ENCODE measurements at places on chromosomes 2 and 18. TPM values are rescaled to one million over a fixed set of nuclear protein-coding genes. Genes with fewer than 3 reads are reported as not detected.

NEDD4L gene
- total RNA-seq = 75.2 TPM

SLC40A1 gene
- 322 TPM for total RNA-seq

FSIP2 gene
- 1.0 TPM for total RNA-seq

EMX1 gene
- not detected for total RNA-seq

EN1 gene
- total RNA-seq = not detected

RPRM gene
- total RNA-seq = 3.6 TPM

FMNL2 gene
- 89.1 TPM for total RNA-seq

- no peak for DNase-seq
Observed at GRCh38 chr18:67932271-67932670, 415.8 kb upstream of the DSEL start.

DNA sequence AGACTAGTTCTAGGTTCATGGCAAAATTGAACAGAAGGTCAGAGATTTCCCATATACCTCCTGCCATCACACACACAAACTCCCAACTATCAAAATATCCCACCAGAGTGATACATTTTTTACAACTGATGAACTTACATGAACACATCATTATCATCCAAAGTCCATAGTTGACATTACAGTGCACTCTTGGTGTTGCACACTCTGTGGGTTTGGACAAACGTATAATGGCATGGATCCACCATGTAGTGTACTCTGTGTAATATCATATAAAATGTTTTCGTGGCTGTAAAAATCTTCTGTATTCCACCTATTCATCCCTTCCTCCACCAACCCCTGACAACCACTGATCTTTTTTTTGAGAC is 25.9 kb upstream of the STAM2 start:
- DNase-seq = no peak

DNA sequence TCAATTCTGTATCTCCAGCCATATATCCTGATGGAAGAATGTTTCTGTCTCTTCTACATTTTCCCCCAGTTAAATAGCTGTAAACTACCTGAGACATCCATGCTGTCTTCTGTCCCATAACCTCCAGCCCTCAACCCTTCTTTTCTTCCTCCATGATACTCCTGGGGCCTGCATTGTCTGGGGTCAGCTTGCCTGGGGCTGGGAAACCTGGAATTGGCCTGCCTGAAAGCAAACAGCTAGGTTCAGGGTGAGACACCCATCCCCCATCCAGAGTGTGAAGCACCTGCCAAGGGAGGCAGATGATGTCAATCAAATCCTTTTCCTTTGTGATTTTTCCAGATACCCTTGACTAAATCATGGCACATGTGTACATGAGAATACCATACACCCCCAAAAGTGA is 313.7 kb upstream of the MGAT5 start:
- DNase-seq = no peak

DNA sequence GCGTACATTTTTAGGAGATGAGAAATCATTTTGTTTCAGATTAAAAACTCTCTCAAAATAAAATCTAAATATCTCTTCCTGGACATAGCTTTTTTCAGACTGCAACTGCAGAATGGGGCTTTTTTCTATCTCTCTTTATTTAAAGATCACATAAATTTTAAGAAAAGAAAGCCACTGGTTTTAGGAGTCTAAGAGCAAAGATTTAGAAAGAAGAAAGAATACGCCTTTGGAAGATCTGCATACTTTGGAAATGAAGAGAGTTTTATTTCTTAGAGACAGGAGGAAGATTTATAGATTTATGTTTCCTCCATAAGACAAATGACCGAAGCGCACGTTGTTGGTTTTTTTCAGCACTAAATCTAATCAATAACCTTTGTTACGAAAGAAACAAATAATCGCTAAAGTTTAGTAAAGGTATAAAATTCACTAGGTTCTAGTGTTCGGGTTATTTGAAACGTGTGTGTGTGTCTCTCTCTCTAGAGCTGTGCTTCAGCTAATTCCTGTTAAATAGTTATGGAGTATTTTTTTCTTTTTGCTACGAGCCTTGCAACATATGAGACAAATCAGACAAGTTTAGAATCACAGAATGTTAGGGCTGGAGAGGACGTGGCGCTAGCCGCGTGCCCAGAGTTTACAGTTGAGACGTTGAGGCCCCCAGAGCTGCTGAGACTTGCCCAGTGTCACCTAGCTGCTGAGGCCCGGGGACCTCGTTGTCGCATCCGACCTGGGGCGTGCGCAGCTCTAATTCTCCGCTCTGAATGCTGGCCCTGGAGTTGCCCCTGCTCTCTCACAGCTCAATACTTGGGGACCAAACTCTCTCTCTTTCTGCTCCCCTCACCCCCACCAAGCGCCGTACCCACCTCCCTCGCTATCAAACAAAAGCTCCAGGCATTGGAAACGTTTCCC is 69.9 kb downstream of the CTAGE1 start:
- peak; percentile 62 for DNase-seq

- no peak for DNase-seq
Observed at GRCh38 chr2:75602724-75603342, 42.1 kb upstream of the EVA1A start.

GRCh38 chr2:4135765-4136164 is 432.4 kb downstream of the DCDC2C start:
- no peak for DNase-seq

DNA sequence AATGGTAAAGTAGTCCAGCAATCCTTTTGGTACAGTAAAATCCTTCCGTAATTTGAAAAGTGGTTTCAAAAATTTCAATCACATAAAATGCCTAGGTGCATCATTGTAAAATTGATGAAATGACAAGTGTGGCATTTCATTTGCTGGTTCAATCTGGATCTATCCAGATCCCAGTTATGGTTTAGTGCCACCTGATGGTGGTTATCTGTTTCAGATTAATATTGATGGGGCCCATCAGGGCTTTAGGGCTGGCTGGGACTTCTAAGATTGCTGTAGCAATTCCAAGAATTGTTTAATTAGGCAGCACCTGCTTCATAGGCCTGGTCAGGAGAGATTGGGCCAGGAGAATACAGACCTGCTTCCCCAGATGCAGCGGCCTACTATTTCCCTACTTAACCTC is 55.5 kb upstream of the PIK3C3 start:
- no peak for DNase-seq

- no peak for DNase-seq
Observed at GRCh38 chr2:14756981-14757657, 124.6 kb downstream of the LRATD1 start.

DNA sequence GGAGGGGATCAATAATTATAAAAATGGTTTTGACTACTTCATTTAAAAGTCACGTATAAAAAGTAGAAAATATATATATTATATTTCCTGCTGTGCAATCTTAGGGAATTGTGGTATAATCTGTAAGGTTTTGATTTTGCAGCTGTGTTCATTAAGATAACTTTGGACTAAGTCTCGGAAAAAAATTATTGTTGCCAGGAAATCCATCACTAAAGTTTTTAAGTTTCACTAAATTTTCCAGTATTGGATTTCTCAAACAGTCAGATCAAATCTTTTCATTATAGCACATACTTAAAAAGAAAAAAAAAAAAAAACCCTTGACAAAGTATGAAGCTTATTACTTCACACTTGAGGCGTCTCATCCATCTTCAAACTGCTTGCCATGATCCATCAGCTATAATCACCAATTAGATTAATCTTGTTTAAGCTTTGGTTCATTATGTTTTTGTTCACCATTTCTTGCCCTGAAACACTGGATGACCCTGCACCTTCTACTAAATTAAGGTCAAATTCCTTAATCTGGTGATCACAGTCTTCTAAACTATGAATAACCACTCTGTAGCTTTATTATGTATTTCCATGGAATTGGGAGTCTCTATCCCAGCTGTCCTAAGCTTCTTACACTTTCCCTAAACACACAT is 326.6 kb upstream of the COL3A1 start:
- DNase-seq = no peak

DNA sequence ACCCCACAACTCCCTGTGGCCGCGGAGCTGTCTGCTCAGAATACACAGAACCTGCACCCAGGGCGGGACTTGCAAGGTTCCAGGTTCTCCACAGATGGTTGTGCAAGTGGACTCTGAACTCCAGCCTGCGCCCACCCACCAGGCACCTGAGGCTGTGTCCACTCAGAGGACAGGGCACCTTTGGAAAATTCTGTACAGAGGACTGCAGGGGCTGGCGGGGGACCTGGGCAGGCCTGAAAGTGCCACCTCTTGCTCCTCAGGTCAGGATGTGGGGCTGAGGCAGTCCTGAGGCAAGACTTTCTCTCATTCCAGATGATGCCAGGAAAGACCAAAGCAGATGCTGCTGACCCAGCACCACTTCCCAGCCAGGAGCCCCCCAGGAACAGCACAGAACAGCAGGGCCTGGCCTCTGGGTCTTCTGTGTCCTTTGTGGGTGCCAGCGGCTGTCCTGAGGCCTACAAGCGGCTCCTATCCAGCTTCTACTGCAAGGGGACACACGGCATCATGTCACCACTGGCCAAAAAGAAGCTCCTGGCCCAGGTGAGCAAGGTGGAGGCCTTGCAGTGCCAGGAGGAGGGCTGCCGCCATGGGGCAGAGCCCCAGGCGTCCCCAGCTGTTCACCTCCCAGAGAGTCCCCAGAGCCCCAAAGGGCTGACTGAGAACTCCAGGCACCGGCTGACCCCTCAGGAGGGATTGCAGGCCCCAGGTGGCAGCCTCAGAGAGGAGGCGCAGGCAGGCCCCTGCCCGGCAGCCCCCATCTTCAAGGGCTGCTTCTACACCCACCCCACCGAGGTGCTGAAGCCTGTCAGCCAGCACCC is 14.4 kb downstream of the ARID5A start:
- DNase-seq = no peak

DNA sequence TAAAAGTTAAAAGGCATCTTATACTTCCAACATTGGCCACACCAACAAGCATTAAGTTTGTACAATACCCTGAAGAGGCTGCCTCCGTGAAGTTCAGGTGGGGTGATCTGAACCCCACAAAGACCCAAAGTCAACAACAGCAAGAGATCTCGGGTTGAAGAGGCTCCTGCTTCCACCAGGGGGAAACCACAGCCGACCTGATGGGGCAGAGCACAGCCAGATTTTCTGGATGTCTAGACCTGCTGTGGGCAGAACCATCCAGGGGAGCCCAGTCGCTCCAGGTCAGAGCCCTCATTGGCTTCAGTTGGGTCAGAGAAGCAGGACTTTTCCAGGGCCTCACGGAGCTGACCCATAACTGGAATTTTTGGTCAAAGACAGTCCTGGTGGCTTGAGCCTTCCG is 66.5 kb upstream of the ACKR3 start:
- DNase-seq = no peak

DNA sequence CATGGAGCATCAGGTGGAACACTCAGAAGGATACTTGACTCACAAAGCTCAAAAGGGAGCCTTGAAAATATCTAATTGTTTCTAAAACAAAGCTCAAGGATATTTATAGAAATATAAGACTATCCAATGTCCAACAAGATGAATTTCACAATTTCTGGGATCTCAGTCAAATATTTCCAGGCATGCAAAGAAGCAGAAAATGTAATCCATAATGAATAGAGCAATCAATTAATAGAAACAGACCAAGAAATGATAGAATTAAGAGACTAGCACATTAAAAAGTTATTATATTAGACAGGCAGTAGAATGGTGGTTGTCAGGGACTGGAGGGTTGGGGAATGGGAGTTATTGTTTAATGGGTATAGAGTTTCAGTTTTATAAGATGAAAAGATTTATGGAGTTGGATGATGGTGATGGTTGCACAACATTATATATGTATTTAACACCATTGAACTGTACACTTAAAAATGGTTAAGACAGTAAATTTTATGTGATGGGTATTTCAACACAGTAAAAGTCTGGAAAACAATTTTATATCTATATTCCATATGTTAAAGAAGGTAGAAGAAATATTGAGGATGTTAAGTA is 189.9 kb upstream of the PIEZO2 start:
- no peak for DNase-seq

GRCh38 chr2:128196471-128196931 is 105.5 kb downstream of the UGGT1 start:
- DNase-seq = no peak

DNA sequence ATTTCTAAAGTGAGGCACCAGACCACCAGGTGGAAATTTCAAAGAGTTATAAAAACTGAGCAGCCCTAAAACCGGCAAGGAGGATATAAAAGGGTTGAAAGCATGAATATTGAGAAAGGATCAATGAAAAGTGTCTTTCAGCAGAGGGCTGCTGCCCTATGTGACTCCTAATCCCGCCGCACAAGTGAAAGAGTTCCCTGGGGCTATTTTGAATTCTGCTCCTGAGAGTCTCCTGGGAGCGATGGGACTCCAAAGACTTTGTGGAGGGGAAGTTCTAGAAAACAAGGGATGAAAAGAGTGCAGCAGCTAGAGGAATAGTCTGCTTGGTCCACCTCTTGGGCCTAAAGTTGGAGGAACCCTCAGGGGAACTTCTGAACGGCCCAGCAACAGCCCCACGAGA is 205.2 kb downstream of the SP3 start:
- DNase-seq = no peak

- DNase-seq = no peak
Observed at GRCh38 chr18:78145096-78145495, 834.5 kb upstream of the SALL3 start.

- DNase-seq = no peak
Observed at GRCh38 chr2:144512891-144513351, 7.0 kb downstream of the ZEB2 start.

DNA sequence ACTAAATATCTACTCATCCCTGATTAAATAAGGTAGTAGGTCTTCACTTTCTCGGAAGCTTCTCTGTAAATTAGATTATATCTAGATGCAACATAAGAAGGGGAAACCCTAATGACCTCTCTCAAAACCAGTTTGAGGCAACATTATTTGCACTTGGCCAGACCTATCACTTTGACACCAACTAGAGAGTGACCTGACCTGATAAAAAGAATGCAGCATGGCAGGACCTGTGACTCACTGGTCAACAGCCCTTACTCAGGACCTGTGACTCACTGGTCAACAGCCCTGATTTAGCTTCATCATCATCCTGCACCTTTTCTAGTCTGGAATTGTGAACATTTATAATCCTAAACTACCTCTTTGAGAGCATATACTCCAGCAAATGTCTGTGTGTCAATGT is 1957.7 kb upstream of the CELF4 start:
- no peak for DNase-seq

- DNase-seq = peak; percentile 57
Observed at GRCh38 chr18:9771261-9771976, 63.3 kb downstream of the RAB31 start.

- no peak for DNase-seq
Observed at GRCh38 chr18:28854964-28855363, 678.0 kb upstream of the CDH2 start.

DNA sequence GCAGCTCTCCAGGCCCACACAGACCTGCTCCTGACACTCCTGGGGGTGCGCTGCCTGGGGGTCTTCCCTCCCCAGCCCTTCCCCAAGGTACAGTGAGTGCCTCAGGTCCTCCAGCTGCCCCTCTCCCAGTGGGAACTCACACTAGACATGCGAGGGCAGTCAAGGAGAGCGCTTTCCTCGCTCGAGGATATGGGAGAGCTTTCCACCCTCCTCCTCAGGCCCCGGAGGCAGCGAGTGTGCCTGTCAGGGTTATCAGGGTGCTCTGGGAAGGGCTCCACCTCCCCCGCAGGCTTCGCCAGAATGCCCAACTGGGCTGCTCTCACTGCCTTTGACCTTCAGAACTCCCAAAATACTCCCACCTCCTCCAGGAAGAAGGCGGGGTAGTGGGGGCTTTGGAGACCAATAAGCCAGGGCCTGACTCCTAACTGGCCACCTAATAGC is 85.7 kb upstream of the LAPTM4A start:
- peak; percentile 75 for DNase-seq

GRCh38 chr2:86020984-86021383 is 84.7 kb downstream of the POLR1A start:
- peak; percentile 47 for DNase-seq

GRCh38 chr2:232434091-232434490 is 21.9 kb upstream of the ALPI start:
- peak; percentile 6 for DNase-seq
